ENCODE measurements at places on chromosomes 5 and 9. TPM values are rescaled to one million over a fixed set of nuclear protein-coding genes. Genes with fewer than 3 reads are reported as not detected.
A peak's percentile ranks its signal among the peaks of the same experiment; 100 is the strongest.

The ADAMTS13 gene
- 12.3 TPM for polyA plus RNA-seq

The LECT2 gene
- polyA plus RNA-seq: 0.60 TPM

The CARTPT gene
- not detected for polyA plus RNA-seq

GRCh38 chr5:3905521-3905920 lies 309.9 kb downstream of the IRX1 start:
- no peaks in the 10 kb centered on the region for H3K4me1 ChIP-seq
- no peaks in the 10 kb centered on the region for H3K27me3 ChIP-seq
- no peaks in the 10 kb centered on the region for H3K36me3 ChIP-seq
- DNase-seq: no peak

DNA sequence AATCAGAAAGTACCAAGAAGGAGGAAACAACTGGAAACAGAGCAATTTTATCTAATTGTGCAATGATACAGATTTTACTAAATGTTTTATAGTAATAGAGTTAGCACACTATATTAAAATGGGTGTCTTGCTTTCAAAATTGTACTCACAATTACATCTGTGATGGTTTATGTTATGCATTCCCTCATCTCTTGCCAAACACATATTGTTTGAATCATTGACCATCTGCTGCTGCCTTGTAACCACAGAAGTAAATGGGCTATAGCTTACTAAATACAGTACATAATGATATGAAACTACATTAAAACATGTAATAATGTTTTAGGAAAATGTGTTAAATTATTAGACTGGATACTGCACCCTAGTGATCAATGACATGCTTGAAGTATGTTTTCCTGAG lies 158.1 kb downstream of the SLC25A46 start:
- peak overlapping the region; percentile 65 for H3K27ac ChIP-seq
- H3K36me3 ChIP-seq: no peaks in the 10 kb centered on the region
- DNase-seq: no peak
- H3K4me1 ChIP-seq: no peaks in the 10 kb centered on the region

GRCh38 chr5:143480001-143480400 lies 76.5 kb upstream of the NR3C1 start:
- DNase-seq: no peak
- no peak overlapping the region for H3K4me3 ChIP-seq
- no peaks in the 10 kb centered on the region for H3K27me3 ChIP-seq
- peaks cover 2% of the 10 kb centered on the region for H3K4me1 ChIP-seq
- H3K27ac ChIP-seq: no peak overlapping the region

DNA sequence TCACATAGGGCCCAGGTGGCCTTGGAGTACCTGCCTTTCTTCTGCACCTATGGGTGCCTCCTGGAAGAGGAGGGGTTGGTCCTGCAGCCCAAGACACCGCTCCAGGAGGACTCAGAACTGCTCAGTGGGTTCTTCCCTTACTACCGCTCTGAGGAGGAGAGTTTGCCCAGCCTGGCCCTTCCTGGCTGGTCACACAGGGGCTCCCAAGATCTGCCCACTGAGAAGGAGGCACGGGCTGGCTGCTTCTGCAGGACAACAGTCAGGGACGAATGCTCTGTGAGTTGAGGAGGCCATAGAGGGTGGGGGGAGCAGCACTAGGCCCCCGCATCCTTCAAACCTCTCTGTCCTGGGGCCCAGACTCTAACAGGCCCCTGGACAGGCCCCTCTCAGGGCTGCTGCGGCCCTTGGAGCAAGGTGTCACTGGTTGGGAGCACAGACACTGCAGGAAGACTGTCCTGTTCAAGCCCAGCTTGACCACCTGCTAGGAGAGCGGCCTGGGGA lies 9.9 kb upstream of the SLC25A48 start:
- H3K27me3 ChIP-seq: peaks cover 13% of the 10 kb centered on the region
- H3K27ac ChIP-seq: no peak overlapping the region
- H3K4me1 ChIP-seq: no peaks in the 10 kb centered on the region

GRCh38 chr5:74244406-74244805 lies 396.1 kb downstream of the ENC1 start:
- H3K27ac ChIP-seq: no peak overlapping the region
- no peak overlapping the region for H3K4me3 ChIP-seq
- no peaks in the 10 kb centered on the region for H3K4me1 ChIP-seq
- no peaks in the 10 kb centered on the region for H3K36me3 ChIP-seq

DNA sequence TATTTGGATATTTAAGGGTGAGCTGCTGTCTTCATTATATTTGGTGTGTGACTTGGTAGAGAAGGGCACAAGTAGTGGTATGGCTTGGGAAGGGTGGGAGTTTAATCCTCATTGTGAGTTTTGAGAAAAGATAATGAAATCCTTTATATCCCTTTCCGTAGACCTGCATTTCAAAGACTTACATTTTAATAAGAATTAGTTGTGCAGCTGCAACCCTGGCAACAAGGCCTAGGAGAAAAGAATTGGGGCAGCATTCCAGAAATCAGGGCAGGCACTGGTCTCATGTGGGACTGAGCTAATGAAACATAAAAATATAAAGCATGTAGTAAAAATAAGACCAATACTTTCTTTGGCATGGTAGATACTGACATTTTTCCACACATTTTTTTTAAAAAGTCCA lies 60.5 kb downstream of the CDC42SE2 start:
- H3K4me1 ChIP-seq: peaks cover 32% of the 10 kb centered on the region
- DNase-seq: no peak
- peaks cover 15% of the 10 kb centered on the region for H3K36me3 ChIP-seq
- no peak overlapping the region for H3K4me3 ChIP-seq
- no peak overlapping the region for H3K27ac ChIP-seq

DNA sequence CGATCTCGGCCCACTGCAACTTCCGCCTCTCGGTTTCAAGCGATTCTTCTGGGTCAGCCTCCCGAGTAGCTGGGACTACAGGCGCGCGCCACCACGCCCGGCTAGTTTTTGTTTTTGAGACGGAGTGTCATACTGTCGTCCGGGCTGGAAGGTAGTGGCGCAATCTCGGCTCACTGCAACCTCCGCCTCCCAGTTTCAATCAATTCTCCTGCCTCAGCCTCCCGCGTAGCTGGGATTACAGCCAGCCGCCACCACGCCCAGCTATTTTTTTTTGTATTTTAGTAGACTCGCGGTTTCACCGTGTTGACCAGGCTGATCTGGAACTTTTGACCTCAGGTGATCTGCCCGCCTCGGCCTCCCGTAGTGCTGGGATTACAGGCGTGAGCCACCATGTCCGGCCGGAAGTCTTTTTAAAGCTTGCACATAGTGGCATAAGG lies 1.2 kb downstream of the SMC5 start:
- H3K4me1 ChIP-seq: peaks cover 28% of the 10 kb centered on the region
- no peak for DNase-seq
- peaks cover 33% of the 10 kb centered on the region for H3K36me3 ChIP-seq
- no peak overlapping the region for H3K27ac ChIP-seq
- H3K27me3 ChIP-seq: no peaks in the 10 kb centered on the region

DNA sequence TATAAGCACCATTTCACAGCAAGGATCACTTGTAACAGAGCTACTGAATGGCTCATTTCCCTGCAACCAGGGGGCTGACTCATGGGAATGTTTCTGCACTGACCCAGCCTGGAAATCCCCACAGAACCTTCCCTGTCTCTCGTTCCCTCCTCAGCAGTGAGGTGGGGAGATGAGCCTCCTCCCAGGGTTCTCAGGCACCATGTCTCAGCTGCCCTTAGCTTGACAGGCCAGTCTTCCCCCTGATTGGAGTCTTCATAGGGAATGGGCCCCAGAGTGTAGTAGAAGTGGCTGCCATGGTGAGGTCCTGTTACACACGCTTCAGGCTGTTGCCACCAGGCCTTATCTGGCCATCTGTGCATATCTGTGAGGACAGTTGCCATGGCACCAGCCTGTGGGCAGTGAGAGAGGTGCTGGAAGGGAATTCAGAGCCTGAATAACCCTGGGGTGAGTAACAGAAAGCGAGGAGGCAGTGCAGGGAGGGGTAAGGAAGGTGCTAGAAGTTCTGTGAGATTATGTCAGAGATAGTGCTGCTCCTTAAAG lies 324.4 kb downstream of the ENC1 start:
- DNase-seq: peak; percentile 34
- peak overlapping the region; percentile 51 for H3K27ac ChIP-seq
- H3K4me1 ChIP-seq: peaks cover 6% of the 10 kb centered on the region
- no peaks in the 10 kb centered on the region for H3K27me3 ChIP-seq
- no peak overlapping the region for H3K4me3 ChIP-seq

DNA sequence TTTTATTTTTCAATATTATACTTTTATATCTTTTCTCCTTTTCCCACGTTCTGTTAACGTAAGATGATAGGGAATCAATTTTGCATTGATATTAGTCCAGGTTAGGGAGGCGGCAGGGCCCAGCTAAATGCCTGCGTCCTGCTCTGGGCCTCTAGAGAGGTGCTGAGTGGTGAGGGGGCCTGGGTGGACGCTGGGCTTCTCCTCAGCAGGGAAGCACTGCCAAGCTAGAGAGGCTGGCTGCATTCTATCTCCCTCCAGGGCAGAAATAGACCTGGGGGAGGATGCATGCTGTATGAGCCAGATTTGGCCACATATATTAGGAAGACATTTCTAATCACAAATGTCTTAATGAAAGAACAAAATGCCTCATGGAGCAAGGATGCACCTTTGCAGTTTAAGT lies 43.6 kb upstream of the NKX2-5 start:
- no peaks in the 10 kb centered on the region for H3K36me3 ChIP-seq
- no peak for DNase-seq
- H3K27me3 ChIP-seq: no peaks in the 10 kb centered on the region
- no peak overlapping the region for H3K4me3 ChIP-seq

Measured in SK-N-SH (cell line).